ENCODE measurements at places on chromosomes 13 and 19.
A peak's percentile ranks its signal among the peaks of the same experiment; 100 is the strongest.

GRCh38 chr19:18023622-18024251 is 15.8 kb downstream of the ARRDC2 start:
- no peak for DNase-seq

GRCh38 chr19:55212447-55212846 is 3.1 kb upstream of the PTPRH start:
- no peak for DNase-seq

DNA sequence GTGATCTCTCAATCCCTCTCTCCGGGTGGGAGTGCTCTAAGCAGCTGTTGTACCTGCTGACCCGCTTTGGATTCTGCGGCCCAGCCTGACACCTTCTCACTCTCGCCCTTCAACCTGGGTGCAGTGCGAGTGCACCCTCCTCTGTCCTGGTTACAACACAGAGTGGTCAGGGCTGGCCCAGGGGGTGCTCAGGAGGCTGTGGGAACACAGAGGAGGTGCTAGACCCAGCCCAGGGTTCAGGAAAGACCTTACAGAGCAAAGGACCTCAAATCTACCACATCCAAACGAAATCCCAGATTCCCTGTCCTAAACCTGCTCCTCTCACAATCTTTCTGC is 23.7 kb downstream of the ZNF175 start:
- no peak for DNase-seq

DNA sequence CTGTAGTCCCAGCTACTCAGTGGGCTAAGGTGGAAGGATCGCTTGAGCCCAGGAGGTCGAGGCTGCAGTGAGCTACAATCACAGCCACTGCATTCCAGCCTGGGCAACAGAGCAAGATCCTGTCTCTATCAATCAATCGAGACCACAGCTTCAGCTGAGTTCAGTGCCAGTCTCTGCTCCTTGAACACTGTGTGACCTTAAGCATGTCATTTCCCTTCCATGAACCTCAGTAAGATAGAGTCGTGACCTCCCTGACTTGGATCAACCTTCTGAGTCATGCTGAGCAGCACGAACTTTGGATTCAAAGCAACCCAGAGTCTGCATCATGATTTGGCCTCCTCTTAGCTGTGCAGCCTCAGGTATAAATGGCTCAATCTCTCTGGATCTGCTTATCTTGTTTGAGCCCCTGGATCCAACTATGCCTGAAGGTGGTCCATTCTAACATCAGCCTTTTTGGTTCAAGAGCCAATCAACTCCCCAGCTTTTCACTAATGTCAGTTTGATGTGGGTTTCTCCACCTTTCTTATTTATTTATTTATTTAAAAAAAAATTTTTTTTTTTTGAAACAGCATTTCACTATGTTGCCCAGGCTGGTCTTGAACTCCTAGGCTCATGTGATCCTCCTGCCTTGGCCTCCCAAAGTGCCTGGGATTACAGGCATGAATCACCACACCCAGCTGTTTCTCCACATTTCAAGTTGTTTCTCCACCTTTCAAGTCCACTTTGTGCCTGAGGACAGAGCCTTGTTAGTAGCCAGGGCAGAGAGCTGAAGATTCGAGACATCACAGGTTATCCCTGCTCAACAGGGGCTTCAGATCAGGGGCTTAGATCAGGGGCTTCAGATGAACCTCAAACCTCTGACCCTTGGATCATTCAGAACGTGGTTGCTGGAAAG is 26.4 kb downstream of the PTPRS start:
- peak; percentile 16 for DNase-seq

- DNase-seq = peak; percentile 89
Observed at GRCh38 chr19:14476673-14477401, 1.7 kb upstream of the PTGER1 start.

All from fibroblast of the aortic adventitia (primary cell).